Activated naive CD4-positive, alpha-beta T cell treated with anti-CD3 and anti-CD28 coated beads for 36 hours (primary cell): ENCODE measurements at places on chromosomes 2 and 18. TPM values are rescaled to one million over a fixed set of nuclear protein-coding genes. Genes with fewer than 3 reads are reported as not detected.

GALR1 gene
- total RNA-seq = not detected

TPGS2 gene
- total RNA-seq = 73.4 TPM

DNAJC5G gene
- total RNA-seq = not detected

SDC1 gene
- total RNA-seq = 0.67 TPM

FECH gene
- 18.8 TPM for total RNA-seq

GAREM2 gene
- total RNA-seq = 1.1 TPM

ANKRD29 gene
- total RNA-seq = not detected

MDH1B gene
- 0.86 TPM for total RNA-seq

TDRD15 gene
- not detected for total RNA-seq
